ENCODE measurements at places on chromosomes 4 and X.

DNA sequence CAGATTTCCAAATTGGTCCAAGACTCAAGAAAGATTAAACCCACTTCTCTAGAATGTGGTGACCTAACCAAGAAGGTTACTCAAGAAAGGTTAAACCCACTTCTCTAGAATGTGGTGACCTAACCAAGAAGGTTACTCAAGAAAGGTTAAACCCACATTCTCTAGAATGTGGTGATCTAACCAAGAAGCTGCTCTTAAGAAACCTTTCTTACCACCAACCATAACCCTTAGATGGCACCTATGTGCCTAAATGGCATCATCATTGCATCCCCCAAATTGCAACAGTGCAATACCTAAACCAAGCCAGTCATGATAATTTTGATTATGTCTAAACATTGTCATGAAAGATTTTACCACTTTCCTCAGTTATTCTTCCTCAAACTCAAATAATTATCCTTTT, 49.2 kb downstream of the IDS start:
- no peak for DNase-seq

DNA sequence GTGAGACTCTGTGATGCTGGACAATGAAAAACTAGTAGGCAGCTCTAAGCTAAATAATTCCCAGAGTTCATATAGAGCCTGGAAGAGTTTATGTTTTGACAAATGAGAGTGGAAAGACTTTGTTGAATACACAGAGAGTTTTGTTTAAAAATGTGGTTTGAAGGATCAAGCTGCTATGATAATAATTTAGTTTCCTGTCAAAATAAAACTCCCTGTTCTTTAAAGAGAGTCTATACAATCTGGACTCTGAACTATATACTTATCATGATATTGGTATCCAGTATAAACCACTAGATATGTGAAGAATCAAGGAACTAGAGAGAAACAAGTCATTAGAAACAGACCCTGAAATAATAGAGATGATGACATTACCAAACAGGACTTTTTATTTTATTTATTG, 158.6 kb downstream of the C4orf33 start:
- DNase-seq: no peak

DNA sequence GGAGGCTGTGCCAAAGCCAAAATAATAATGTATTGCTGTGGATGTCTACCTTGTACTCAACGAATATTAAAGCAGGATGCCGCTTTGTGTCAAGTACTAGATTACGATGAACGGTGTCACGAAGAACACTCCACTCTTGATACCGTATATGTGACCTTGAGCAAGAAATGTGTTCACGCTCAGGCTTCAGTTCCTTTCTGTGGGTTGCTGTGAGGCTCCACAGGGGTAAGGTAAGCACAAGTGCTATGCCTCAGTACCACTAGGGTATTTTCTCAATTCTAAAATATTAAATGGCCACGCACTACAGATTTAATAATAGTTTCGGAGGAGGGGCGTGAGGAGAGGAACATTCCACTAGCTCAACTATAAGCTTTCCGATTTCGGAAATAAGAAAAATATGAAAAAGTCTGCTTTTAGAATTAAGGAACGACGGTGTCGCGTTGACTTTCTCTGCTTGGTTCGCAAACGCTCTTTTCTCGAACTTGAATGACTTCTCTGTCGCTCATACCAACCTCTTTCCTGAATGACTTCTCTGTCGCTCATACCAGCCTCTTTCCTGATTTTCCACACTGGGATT, 607 bp upstream of the SCOC start:
- no peak for DNase-seq

GRCh38 chr4:81399306-81400086, 72.2 kb downstream of the RASGEF1B start:
- no peak for DNase-seq

DNA sequence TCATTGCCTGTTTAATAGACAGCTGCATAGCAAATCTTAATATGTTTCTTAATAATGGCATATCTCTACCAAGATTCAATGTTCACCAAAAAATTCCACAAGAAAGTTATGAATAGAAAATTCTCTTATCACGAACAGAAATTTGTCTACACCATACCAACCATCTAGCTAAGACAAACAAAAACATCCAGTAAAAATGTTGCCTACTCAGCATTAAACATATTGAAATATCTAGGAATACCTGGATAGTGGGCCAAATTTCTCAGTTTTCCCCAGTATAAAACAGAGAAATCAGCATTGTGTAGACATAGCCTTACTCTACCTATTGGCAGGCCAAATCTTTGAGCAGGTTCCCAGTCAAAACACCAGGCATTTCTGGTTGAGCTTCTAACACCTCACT, 598.6 kb downstream of the KLHL13 start:
- DNase-seq: no peak

DNA sequence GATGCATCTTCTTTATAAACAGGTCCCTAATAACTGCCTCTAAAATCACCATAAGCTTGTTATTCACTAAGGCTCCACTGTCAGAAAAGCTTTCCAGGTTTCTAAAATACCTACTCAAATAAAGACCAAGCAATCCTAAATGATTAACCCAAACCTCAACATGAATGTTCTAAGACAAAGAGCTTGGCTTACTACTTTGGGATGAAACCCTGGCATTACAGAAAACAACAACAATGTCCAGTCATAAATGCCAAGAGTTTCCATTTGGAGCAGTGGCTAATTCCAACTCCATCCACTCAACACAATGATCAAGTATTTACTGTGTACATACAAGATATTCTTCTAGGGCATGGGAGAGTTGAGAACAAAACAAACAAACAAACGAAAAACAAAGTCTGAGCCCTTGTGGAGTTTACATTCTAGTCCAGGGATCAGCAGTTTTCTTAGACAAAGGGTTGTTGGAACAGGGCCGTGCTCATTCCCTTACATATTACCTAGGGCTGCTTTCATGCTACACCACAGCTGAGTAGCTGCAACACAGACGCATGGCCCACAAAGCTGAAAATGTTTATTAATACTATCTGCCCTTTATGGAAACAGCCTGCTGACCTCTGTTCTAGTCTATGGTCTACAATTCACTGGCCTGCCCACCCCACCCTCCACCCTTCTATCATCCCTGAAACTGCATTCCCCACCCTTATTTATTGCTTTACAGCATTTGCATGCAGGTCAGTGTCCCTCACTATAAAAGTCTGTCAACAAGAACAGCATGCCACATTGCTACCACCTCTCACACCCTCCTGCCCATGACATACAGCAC, 23.7 kb downstream of the ABCG2 start:
- no peak for DNase-seq

DNA sequence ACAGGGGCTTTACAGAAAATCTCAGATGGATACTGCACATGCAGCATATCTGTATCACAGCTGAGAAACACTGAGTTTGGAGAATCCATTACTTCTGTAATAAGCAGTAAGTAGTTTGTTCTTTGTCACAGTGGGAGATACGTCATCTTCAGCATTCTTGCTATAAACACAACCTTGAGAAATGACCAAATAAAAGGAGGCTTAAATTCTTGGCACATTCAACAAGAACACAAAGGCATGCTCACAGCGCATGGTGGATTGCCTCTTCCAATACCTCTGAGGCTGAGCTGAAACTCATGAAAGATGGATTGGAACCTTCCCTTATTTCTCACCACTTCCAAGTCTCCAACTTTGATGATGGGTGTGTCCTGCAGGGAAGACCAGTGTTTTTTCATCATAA, 54.5 kb downstream of the ANXA5 start:
- no peak for DNase-seq

DNA sequence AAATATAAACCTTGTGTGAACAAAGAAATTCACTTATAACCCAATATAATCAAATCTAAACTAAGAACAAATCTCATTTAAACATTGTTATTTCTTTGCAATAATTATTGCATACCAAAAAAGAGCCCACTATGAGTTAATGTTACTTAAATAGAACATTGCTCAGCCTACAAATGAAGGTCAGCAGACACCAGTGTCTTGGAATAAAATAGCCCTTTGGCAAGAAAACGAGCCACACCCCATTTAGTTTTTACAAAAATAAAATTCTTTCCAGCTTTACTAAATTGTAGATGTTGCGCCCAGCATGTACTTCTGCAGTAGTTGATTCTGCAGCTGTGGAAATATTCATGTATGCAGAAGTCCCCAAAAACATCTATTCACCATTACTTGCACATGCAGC, 12.2 kb downstream of the PLS3 start:
- DNase-seq: no peak

DNA sequence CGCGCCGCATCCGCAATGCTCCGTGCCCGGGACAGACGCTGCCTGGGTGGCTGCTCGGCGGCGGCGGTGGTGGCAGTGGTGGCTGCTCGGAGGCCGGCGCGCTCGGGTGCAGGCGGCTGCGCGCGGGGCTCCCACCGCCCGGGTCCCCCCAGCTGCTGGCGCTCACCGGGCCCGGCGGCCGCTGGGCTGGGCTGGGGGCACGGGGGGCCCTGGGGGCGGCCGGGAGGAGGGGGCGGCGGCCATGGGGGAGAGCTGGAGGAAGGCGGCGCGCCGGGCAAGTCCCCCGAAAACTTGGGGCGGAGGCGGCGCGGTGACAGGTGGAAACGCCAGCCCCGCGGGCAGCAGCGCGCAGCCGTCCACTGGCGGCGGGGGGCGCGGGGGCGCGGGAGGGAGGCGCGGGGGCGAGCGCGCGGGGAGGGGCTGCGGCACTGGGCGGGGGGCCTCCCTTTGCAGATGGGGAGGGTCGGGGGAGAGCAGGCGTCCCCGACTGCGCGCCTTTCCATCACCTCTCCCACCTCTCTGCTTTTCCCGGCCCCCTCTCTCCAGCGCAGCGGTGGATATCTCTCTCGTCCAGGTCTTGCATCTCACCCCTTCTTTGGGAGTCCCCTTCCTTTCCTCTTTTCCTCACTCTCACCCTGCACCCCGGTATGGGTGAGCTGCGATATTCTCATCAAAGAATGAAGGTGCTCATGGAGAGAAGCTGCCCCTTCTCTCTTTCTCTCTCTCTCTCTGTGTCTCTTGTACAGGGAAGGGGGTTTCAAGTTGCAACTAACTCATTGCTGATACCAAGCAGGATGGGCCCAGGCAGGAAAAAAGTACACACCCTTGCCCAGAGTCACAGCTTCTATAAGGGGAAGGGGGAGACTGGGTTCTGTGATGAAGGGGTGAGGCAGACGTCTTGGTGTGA, 83.7 kb upstream of the DHRSX start:
- no peak for DNase-seq

Measured in activated T-helper 1 cell treated with anti-CD3 and anti-CD28 coated beads, Interleukin-2, amount 50 U/mL, for 16 hours (primary cell).